Uterus (tissue), 4 donors: ENCODE measurements at places on chromosomes 6 and 20. TPM values are rescaled to one million over a fixed set of nuclear protein-coding genes. Genes with fewer than 3 reads are reported as not detected.

CLVS2 gene
- 6.2 TPM for total RNA-seq

GRCh38 chr20:3174442-3175261 lies 1.3 kb upstream of the LZTS3 start:
- H3K36me3 ChIP-seq, result no peaks in the 10 kb centered on the region
- no peaks in the 10 kb centered on the region for H3K27me3 ChIP-seq
- no peaks in the 10 kb centered on the region for H3K4me1 ChIP-seq
- no peak for DNase-seq

SLC2A10 gene
- 15.9 TPM for total RNA-seq

GRCh38 chr6:131122007-131122406 lies 13.3 kb upstream of the AKAP7 start:
- H3K4me1 ChIP-seq, result no peaks in the 10 kb centered on the region
- H3K27me3 ChIP-seq, result no peaks in the 10 kb centered on the region
- H3K27ac ChIP-seq, result no peak overlapping the region
- no peak for DNase-seq
- no peak overlapping the region for H3K4me3 ChIP-seq

GRCh38 chr6:131161987-131162386 lies 26.7 kb downstream of the AKAP7 start:
- no peaks in the 10 kb centered on the region for H3K27me3 ChIP-seq
- no peaks in the 10 kb centered on the region for H3K36me3 ChIP-seq
- no peaks in the 10 kb centered on the region for H3K4me1 ChIP-seq
- no peak overlapping the region for H3K27ac ChIP-seq
- no peak for DNase-seq

DNA sequence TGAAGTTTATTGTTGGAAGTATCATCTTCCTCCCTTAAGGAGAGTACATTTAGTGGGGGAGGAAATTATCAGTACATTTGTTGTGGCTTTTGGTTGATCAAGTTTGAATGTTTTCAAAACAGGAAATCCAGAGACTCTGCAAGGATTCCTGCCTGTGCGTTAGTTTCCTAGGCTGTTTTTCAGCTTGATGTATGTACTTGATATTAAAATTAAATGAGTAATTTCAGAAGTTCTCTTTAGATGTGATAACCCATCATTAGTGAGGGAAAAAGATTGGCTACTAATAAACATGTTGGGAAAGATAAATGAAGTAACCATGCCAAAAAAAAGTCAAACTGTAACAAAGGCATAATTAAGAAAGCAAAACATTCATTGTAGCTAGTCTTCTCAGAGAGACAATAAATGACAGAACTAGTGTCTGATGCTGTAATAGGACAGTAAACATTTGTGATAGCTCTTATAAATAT lies 88.0 kb upstream of the TULP1 start:
- peak overlapping the region; percentile 91 for H3K27ac ChIP-seq
- DNase-seq, result no peak
- H3K36me3 ChIP-seq, result no peaks in the 10 kb centered on the region
- peak overlapping the region; percentile 16 for H3K4me3 ChIP-seq
- H3K4me1 ChIP-seq, result peaks cover 56% of the 10 kb centered on the region
- H3K27me3 ChIP-seq, result no peaks in the 10 kb centered on the region

GRCh38 chr6:28172006-28172405 lies 30.3 kb downstream of the ZKSCAN8 start:
- no peaks in the 10 kb centered on the region for H3K4me1 ChIP-seq
- no peaks in the 10 kb centered on the region for H3K36me3 ChIP-seq
- H3K4me3 ChIP-seq, result no peak overlapping the region

DNA sequence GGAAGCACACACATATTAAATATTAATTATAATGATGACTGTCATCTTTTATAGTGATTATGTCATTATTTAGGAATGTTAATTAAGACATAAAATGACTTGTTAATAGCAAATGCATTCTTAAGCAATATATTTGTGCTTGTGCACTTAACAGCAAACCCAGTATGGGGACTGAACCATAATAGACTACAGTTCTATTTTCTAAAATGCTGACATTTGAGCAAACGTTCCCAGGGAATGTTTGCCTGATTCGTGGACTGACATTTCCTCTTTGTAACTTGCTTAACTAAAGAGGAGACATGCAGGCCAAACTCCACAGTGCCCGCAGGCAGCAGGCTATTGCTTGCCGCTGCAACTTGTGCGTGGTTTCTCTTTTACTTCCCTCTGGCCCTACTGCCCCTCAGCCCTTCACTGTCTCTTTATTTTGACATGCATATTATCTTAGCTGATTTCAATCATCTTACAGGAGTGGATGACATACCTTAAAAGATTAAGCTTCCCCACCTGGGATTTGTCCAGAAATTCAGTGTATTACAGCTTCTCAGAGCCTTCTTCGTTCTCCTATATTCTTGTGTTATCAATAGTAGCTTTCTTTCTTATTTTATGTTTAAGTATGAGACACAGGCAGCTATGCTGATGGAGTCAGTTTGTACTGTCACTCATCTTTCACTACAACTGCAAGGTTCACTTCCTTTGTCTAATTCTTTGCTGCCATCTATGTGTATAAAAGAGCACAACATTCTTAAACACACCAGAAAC lies 141.5 kb downstream of the GMDS start:
- H3K4me1 ChIP-seq, result no peaks in the 10 kb centered on the region
- no peak for DNase-seq
- no peak overlapping the region for H3K4me3 ChIP-seq
- no peaks in the 10 kb centered on the region for H3K36me3 ChIP-seq
- no peak overlapping the region for H3K27ac ChIP-seq

DNA sequence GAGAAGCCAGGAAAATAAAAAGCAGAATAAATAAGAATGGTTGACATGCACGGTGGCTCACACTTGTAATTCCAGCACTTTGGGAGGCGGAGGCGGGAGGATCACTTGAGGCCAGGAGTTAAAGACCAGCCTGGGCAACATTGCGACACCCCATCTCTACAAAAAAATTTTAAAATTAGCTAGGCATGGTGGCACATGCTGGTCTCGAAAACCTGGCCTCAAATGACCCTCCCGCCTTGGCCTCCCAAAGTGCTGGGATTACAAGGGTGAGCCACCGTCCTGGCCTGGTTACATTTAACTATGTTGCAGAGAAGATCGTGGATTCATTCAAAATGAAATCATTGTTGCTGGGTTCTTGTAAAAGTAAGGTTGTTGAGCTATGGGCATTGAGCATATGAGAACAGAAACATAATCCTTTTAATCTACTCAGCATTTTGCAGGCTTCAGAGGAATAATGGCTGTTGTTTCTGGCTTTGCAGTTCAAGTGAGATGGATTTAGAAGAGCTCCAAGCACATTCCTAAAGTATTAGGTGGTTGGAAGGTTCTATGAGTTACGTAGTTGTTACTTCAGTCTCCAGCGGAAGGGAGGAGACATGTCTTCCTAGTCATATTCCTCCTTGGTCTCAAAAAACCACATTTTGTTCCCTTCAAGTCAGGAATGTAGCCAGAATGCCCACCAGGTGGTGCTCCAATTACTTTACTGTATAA lies 45.6 kb upstream of the RAB23 start:
- peak overlapping the region; percentile 29 for H3K27ac ChIP-seq
- peaks cover 5% of the 10 kb centered on the region for H3K4me1 ChIP-seq
- H3K27me3 ChIP-seq, result no peaks in the 10 kb centered on the region

GRCh38 chr6:130602151-130602770 lies 224.9 kb upstream of the SMLR1 start:
- peak overlapping the region; percentile 74 for H3K27ac ChIP-seq
- H3K27me3 ChIP-seq, result no peaks in the 10 kb centered on the region
- peaks cover 3% of the 10 kb centered on the region for H3K4me1 ChIP-seq
- no peak overlapping the region for H3K4me3 ChIP-seq
- no peaks in the 10 kb centered on the region for H3K36me3 ChIP-seq

RHAG gene
- total RNA-seq, result not detected

GNMT gene
- not detected for total RNA-seq

- H3K27me3 ChIP-seq, result no peaks in the 10 kb centered on the region
- H3K27ac ChIP-seq, result no peak overlapping the region
- H3K4me3 ChIP-seq, result no peak overlapping the region
- DNase-seq, result no peak
- H3K4me1 ChIP-seq, result no peaks in the 10 kb centered on the region
- no peaks in the 10 kb centered on the region for H3K36me3 ChIP-seq
Observed at GRCh38 chr6:42009844-42010184, 40.5 kb upstream of the TAF8 start.

CALHM6 gene
- total RNA-seq, result 7.6 TPM

DNA sequence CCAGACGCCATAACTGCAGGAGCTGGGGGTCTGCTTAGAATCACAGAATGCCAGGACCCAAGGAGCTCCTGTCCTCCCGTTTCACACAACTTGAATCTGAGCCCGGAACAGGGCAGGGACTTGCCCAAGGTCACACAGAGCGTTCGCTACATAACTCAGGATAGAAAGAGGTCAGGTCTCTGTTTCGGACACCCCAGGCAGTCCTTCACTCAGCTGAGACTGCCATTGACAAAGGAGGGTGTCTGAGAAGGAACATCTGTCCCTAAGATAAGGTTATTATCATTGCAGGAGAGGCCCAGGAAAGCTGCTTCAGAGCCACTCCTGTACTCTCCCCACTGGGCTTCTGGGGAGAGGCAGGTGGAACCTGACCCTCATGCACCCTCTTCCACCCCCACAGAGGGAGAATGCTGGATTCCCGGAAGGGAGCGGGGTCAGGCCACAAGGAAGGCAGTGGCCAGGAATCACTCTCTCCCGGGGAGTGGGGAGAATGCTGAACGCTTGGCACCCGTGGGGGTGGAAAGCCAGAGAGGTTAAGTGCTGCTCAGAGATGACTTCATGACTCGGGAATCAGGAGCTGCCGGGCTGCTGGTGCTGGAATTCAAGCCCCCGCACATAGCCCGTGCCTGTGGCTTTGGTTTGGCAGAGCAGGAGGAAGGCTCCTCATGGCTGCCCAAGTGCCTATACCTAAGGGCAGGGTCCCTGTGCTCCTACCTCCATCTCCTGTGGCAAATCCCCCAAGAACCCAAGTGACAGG lies 10.7 kb downstream of the SDC4 start:
- DNase-seq, result peak; percentile 80
- H3K4me3 ChIP-seq, result no peak overlapping the region
- no peaks in the 10 kb centered on the region for H3K36me3 ChIP-seq
- peaks cover 16% of the 10 kb centered on the region for H3K4me1 ChIP-seq

DNA sequence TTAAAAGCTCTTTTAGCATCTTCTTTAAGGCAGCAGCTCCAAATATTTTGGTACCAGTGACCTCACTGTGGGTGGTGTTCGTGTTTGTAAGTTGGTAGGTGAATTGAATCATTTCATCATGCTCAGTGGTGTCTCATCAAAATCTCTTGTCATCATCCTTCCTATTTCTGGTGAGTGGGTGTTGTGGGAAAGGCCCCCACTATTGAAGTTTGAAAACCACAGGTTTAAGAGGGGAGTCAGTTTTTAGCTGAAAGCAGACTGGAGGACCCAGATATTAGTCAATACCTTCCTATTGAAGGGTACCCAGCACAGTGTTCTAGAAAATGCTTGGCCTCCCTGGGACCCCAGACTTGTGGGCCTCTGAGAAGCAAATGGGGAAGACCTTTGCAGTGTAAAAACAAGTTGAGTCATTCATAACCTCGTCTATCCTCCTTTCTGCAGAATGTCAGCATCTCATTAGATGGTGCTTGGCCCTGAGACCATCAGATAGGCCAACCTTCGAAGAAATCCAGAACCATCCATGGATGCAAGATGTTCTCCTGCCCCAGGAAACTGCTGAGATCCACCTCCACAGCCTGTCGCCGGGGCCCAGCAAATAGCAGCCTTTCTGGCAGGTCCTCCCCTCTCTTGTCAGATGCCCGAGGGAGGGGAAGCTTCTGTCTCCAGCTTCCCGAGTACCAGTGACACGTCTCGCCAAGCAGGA lies 3.7 kb downstream of the PIM1 start:
- DNase-seq, result peak; percentile 46
- no peaks in the 10 kb centered on the region for H3K36me3 ChIP-seq
- no peaks in the 10 kb centered on the region for H3K4me1 ChIP-seq
- peak overlapping the region; percentile 91 for H3K27ac ChIP-seq

DNA sequence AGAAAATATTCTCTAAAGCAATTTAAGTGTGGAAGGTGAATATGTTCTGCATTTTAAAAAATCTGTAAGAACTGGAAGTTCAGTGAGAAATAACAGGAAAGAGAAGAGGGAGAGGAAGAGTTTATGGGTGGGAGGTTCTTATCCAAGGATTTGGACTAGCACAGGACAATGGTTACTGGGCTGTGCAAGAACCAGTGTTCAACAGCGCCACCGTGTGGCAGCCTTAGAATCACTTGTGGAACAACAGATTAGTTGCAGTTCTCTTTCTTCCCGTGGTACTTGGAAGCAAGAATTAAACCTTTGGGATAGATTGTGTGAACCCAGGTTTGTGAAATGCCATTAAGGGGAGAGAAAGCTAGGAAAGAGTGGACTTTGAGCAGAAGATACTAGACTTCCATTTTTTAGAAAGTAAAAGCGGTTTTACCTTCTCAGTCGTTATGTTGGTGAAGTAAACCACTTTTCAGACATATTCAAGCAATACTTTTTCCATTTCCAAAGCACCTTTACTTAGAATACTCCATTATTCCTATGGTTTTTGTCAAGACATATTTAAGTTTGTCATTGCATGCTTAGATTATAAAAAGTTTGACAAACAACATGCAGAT lies 436.7 kb downstream of the RNF144B start:
- no peaks in the 10 kb centered on the region for H3K36me3 ChIP-seq
- no peak overlapping the region for H3K27ac ChIP-seq
- no peaks in the 10 kb centered on the region for H3K4me1 ChIP-seq
- no peak overlapping the region for H3K4me3 ChIP-seq
- no peaks in the 10 kb centered on the region for H3K27me3 ChIP-seq
- no peak for DNase-seq

CLIC5 gene
- total RNA-seq, result 1.5 TPM
